GM12892 (cell line): ENCODE measurements at places on chromosomes 4 and X.

GRCh38 chr4:76737180-76737579 lies 160.8 kb downstream of the SOWAHB start:
- no peak for DNase-seq

DNA sequence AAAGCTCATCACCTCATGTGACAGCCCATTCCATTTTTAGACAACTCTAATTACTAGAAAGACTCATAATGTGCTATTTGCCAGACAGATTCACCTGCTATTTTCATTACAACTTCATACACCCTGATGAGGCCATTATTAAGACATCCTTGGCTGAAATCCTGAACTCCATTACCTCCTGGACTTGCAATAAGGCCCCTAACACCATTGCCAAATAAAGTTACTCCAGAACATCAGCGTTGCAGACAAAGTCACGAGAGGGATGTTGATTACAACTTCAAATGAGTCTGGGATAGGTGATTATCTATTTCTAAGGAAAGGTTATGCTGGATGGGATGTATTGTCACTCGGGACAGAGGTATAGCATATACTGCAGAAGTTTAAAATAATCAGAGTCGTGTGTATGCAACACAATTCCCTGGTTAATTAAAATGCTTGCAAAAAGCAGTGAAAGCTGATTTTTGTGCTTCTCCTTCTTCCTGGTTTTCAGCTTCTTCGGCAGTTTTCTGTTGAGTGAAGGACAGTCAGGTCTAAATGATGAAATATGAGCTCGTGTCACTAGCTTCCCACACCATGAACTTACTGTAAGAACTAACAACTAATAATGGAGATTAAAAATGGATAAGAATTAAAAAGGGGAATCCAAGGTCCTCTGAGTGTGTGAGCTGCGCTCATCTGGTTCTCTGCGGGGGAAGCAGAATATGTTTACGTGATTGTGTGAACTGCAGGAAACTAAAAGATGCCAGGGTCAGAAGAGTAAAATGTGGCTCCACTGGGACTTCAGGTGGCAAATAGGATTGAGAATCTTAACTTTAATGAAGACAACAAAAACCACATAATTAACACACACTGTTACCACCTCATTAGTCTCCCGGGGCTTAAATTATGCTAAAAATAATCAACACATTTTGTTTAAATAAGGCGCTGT lies 17.6 kb upstream of the SOD3 start:
- no peak for DNase-seq

GRCh38 chr4:11376571-11376970 lies 52.1 kb downstream of the HS3ST1 start:
- DNase-seq: no peak

GRCh38 chr4:108171339-108172230 lies 2.9 kb upstream of the LEF1 start:
- no peak for DNase-seq

GRCh38 chrX:72255445-72255844 lies 16.6 kb upstream of the ERCC6L start:
- DNase-seq: no peak

DNA sequence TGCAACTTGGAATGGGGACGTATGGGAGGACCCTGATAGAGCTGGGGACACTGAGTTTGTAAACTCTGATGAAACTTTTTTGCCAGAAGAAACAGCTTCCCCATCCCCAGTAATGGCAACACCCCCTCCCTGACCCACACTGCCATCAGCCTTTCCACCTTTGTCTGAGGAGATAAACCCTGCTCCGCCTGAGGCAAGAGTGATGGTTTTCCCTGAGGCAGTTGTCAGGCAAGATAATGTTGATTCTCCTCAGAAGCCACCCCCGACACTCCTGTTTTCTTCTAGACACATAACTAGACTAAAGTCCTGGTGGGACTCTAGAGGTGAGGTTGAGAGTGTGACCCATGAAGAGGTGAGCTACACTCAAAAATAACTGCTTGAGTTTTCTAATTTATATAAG lies 71.9 kb upstream of the STK26 start:
- no peak for DNase-seq

- no peak for DNase-seq
Observed at GRCh38 chr4:102620697-102621497, 119.7 kb downstream of the NFKB1 start.

DNA sequence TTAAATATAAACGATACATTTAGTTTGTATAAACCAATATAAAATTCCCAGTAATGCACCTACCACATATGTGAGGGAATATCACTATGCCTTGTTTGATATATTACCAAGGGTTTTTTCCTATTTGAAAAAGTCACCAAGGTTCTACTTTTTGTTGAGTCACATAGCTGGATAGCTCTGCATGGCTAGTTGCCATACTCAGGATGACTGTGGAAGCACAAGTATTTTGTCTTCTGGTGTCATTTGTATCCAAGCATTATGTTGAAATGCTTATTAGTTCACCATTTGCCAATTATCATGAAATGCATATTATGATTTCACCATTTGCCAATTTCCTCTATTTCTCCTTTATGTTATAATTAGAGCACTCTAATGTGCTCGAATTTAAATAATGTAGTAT lies 162.7 kb upstream of the TTC29 start:
- no peak for DNase-seq

DNA sequence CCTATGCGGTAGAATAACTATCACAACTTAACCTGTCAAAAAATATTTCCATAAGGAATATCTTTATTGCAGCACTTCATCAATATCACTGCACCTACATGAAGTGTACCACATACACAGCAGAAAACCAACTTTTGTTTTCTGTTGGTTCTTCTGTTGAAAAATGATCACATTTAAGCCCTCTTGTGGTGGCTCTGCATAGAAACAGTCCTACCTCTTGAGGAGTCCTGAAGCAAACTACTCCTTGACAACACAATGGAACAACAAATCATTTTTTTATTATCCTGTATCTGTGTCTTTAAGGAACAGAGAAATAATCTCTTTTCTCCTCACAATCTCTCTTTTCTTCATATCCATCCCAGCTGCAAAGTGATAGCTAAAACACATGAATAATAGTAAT lies 39.8 kb upstream of the ATOH1 start:
- DNase-seq: no peak

- DNase-seq: no peak
Observed at GRCh38 chr4:95293014-95293413, 255.8 kb downstream of the UNC5C start.

DNA sequence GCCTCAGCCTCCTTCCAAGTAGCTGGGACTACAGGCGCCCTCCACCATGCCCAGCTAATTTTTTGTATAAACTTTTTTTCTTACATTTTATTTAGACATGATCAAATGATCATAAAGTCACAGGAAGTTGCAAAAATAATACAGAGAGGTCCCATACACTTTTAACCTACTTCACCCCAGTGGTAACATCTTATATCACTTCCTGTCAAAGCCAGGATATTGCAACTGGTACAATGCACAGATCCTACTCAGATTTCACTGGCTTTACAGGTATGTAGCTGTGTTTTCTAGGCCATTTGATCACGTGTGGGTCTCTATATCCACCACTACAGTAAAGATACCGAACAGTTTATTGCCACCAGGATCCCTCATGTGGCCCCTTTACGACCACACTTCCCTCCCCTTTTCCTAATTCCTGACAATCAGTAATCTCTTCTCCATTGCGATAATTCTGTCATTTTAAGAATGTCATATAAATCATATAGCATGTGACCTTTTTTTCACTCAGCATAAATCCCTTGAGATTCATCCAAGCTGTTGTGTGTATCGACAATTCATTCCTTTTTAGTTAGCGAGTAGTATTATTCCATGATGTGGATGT lies 18.0 kb downstream of the RPS6KA3 start:
- no peak for DNase-seq

DNA sequence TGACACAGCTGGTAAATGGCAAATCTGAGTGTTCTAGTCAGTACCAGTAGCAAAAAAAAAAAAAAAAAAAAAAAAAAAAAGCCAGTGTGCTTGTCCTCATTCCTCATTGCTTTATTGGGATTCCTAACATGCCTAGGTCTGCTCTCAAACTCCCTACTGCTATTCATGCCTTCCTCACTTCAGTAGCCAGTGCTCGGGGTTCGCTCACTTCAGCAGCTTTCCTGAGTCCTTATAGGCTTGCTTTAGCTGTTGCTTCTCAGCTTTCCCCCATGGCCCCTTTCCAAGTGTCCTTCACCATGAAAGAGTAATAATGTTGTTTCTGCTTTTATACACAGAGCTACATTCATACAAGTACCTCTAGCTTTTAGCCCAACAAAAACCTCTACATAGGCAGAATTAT lies 30.8 kb downstream of the SLITRK2 start:
- DNase-seq: no peak

- DNase-seq: no peak
Observed at GRCh38 chr4:120291541-120291940, 224.9 kb upstream of the MAD2L1 start.

DNA sequence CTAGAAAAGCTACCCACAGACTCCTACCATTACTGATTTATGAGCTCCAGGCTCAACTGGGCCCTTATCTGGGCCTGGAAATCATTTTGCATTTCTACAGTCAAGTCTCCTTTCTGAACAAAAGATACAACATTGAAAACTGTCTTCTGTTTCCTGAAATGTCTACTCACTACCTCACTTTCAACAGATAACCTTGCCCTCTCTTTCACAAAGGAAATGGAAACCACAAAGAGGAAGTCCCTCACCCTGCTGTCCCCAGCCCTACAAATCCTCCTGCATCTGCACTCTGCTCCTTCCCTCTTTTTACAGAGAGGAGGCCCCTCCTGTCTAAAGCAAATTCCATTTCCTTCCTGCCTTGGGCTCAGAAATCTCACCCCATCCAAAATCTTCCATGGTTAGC lies 24.8 kb upstream of the CYBB start:
- no peak for DNase-seq

DNA sequence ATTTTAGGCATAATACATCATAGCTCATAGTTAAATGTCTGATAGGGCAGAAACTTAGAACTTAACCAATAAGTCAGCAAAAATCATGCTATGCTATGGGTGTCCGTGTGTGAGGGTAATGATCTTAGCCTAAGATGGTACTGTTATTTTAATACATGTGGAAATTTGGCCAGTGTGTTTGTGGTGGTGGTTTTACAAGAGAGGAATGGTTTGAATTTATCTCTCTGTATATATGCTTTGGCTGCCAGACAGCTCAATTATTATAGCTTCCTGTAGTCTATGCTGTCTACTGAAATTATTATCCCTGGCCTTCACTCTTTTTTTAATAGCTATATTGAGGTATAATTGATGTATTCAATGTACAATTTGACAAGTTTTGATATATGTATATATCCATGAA lies 21.3 kb downstream of the ZNF330 start:
- no peak for DNase-seq

GRCh38 chr4:90187148-90187884 lies 60.1 kb downstream of the CCSER1 start:
- DNase-seq: no peak

- no peak for DNase-seq
Observed at GRCh38 chr4:125041372-125041930, 273.3 kb upstream of the FAT4 start.

DNA sequence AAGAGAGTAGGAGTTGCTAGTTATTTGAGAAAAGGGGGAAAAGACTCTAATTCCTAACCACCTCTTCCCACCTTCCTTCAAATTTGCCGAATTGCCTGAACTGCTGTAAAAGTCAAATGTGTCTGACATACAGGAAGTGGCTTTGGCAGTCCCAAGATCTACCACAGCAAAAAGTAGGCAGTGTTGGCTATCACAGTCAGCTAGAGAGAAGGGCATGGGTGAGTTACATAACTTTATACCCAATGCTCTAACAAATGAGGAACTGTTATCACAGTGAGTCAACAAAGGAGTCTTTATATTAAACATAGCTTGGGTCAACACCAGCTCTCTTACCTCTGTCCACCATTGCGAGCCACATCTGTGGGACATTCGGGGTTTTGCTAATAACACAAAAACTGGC lies 2.4 kb upstream of the MBNL3 start:
- DNase-seq: no peak

DNA sequence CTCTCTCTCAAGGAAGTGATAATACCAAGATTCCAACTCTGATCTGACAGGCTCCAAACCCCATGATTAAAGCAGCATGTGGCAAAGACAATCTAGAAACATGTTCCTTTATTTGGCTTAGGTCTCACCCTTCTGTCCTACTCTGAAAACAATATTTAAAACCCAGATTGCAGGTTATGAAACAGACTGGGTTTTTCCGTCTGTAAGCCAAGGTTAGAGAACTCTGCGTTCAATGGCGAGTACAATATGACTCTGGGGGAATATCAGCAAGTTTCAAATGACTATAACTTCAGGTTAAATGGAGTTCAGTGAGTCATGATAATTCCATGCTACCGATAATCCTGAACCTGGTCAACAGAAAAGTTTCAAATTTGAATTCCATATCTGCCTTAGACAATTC lies 50.8 kb downstream of the ANAPC10 start:
- no peak for DNase-seq

DNA sequence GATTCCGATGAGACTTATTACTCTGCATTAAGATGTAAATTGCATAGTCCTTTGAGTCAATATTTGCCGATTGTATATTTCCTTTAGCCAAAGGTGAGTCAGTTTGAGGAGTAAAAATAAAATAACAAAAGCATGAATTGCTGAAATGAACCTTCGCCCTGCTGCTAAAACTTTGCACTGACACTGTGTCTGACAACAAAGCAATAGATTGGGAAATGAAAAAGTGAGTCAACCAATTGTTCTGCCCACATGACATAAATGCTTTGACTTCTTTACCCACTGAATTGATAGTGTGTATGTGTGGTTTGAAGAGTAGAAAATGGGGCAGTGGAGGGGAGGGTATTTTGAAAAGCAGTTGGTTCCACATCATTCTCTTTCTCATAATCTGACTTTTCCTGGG lies 88.4 kb upstream of the AFF2 start:
- DNase-seq: no peak

DNA sequence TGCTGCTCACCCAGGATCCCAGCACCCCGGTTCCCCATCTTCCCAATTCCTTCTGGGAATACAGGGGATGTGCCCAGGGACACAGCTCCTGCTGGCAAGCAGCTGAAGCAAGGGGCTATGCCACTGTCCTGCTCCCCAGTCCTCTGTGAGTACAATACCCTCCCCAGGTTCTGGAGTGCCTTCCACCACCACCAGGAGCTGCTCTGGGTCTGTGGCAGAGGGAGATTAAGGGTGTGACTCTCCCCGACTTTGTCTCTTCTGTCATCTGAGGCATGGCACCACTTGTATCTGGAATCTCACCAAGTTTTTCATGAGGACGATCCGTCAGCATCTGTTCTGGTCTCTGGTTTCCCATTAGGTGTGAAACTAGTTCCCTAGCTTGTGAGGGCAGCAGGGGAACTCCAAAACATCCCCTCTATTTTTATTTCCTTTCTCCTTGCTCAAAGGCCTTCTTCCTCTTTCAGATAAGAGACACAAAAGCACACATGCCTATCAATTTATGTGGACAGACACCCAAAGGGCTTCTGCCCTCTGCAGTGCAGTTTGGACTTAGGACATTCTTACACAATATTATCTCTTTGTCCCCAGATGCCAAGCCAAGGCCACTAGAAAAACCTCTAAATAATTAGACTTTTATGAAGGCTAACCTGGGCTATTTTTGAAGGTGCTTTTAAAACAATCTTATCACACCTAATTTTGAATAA lies 26.8 kb downstream of the MGST2 start:
- no peak for DNase-seq
